ENCODE measurements at places on chromosomes 2 and 18.
A peak's percentile ranks its signal among the peaks of the same experiment; 100 is the strongest.

DNA sequence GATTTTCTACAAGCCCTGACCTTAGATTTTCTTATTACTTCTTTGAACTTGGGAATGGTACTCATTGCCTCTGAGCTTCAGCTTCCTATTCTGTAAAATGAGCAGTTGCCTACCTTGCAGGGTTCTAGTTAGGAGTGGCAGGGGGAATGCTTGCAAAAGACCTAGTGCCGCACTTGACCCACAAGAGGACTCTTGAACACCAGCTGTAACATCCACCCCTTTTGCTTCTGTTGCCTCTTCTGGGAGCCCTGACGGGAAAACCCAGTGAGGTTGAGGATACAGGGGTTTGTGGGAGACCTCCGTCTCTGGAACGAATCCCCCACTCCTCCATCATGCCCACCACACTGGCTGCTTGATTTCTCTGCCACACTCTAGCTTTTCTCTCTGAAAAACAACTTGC is 27.1 kb upstream of the LBH start:
- DNase-seq: no peak

DNA sequence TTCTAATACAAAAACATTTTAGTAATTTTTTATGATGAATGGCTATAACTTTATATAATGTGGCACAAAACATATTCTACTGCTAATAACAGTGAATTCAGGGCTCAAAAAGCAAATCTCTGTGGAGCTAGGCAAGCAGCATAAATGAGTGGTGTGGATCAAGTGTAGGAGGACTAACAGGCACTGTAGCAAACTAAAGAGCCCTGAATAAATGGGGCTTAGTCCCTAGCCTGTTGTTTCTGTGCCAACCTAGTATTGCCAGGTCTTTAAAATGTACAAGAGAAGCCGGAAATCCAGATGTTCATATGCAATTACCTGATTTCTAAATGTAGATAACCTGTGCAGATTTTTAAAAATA is 18.5 kb downstream of the REL start:
- no peak for DNase-seq

- no peak for DNase-seq
Measured at GRCh38 chr2:122363885-122364284, 608.4 kb downstream of the TSN start.

GRCh38 chr2:15645720-15646385 is 54.2 kb downstream of the DDX1 start:
- DNase-seq: no peak

- no peak for DNase-seq
Measured at GRCh38 chr2:233009661-233010060, 3.4 kb downstream of the NGEF start.

DNA sequence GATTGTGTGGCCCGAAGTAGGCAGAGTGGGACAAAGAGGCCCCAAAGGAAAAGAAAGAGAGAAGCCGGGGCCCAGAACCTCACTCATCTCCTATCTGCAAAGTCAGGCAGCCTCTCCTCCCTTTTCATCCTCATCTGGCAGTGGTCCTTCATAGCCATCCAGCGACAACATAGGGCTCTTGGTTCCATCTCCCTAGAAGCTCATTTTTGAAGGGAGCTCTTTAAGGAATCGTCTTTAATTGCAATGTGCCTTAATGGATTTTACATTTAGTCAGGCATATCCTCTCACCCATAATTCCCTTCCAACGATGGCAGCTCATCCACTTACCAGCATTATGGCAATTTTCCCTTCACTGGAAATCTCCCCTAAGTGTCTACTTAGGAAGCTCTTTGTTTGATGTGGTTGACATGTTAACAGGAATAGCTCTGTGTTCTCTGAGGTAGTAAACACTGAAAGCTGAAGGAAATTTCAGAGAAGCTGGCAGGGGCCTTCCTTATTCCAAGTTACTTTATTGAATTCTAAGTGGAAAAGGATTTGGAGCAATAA is 780.6 kb downstream of the TSN start:
- no peak for DNase-seq

DNA sequence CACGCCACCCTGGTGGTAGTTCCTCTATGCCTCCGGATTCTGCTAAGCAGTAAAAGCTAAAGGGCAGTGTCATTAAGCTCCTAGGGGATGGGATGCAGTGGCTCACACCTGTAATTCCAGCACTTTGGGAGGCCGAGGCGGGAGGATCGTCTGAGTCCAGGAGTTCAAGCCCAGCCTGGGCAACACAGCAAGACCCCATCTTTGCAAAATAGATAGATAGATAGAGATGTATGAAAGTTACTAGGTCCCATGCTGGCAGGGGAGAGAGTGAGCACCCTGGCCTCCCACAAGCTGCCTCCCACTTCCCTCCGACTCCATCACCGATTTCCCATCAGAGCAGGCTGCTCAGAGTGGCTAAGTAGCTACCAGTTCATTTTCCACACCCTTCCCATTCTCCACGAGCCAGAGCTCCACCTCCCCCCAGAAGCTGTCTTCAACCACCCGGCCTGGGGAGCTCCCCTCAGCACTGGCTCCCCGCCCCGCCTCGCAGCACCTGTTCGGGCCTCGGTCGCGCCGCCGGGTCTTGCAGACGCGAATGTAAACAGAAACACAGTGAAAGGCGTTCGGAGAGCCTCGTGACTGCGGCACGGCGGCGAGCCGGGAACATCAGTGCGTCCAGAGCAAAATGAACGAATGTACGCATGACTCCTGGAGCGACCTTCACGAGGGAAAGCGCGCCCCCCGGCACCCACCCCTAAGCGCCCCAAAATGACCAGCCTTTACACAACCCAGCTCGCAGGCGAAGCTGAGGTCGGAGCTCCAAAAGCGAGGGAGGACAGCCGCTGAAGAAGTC is 598 bp upstream of the CEP68 start:
- DNase-seq: peak; percentile 53

- DNase-seq: no peak
Measured at GRCh38 chr2:120943403-120944034, 207.9 kb downstream of the GLI2 start.

GRCh38 chr18:11909061-11909455 is 941 bp upstream of the MPPE1 start:
- peak; percentile 31 for DNase-seq

DNA sequence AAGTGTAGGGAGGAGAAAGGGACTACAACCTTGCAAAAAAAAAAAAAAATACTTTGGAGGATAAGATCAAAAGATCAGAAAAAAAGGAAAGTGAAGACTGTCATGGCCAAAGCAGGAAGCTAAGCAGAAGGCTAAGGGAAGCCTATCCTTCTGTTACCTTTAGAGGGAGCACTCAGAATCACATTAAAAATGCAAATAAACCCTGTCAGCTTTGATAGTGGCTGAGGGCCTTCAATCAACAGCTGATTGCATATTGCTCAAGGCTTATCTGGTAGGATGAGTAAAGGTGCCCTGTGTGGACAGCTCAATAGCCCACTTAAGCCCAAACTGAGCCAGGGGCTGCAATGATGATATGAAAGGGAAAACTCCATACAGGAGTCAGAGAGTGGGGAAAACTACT is 1021.2 kb downstream of the LRP1B start:
- DNase-seq: no peak

DNA sequence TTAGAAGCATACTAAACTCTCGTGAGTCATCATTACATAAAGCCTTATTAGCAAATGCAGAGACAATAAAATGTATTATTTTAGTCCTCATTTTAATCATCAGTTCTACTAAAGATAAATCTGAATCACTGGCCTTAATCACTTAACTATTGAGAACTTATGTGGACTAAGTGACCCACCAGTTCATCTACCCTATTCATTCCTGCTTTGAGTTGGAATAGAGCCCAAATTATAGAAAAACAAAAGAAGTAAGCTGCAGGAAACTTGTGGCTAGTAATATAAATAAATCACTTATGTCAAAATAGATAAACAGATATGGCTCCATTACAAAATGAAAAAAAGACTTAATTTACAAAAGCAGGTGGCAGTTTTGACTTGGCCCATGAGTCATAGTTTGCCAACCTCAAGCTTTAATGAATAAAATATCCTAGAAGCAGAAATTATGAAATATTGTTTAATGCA is 851.8 kb upstream of the CRIM1 start:
- no peak for DNase-seq

DNA sequence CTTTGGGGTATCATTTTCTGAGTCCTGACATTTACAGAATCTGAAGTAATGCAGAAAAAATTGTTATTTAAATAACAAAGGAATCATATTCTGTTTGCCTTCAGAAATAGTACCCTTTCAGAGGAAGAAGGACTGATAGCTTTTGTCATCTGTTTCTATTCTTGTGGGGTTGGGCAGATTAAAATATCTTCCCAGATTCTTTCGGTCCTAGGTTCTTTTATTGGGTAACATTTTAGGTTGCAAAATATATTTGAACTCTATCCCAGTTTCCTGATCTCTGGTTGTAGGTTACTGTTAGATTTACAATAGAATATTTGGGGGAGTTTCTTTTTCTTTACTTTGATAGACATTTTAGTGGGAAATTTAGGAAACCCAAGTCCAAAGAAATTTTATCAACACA is 550.5 kb downstream of the SPAG16 start:
- no peak for DNase-seq

GRCh38 chr2:12074845-12075217 is 328.4 kb downstream of the LPIN1 start:
- no peak for DNase-seq

DNA sequence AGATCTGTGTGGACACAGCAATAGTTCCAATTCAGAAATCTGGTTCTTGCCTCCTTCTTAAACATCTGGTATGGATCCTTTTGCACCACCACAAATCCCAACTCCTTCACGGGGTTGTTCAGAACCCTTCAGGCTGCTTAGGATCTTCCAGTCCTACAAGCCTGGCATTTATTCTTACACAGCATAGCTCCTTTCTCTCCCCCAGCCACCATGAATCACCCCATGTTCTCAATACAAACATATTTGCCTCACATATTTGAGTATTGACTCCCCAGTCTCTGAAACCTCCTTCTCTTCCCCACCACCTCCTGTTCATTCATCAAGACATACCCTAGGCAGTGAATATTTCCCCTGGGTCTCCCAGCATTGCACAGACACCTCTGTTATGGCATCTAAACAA is 155.2 kb downstream of the ALK start:
- no peak for DNase-seq

Measured in stimulated activated CD4-positive, alpha-beta T cell treated with anti-CD3 and anti-CD28 coated beads, TNF-alpha, amount 100 ng/mL, for 24 hours (primary cell).